ENCODE measurements at places on chromosomes 2 and 18.

- no peak for DNase-seq
Observed at GRCh38 chr18:13572148-13572547, 154.2 kb downstream of the FAM210A start.

DNA sequence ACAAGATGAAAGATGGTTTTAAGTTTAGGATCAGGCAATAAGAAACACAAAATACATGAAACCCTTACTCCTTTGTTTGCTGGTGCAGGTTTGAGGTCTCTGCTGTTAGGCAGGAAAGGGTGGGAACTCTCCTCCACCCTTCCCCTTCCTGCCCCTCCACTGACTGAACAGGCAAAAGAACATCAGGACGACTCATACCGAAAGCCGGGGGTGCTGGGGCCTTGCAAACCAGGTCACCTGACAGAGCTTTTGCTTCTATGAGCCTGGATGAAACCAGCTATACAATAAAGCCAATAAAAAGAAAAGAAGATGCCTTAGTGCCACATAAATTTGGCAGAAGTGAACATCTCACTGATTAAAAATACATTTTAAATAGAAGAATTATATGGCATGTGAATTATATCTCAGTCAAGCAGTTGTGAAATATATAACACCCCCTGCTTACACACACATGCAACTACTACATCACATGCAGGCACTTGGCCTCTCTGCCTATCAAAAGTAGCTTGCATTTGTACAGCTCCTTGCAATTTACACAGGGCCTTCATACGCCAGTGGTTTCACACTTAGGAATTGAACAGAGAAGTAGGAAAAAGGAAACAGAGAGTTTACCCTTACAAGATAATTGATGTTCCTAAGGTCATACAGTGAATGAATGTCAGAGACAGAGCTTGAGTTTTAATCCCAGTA, 215.1 kb upstream of the TRIB2 start:
- peak; percentile 67 for DNase-seq

- no peak for DNase-seq
Observed at GRCh38 chr2:22890132-22890531, 494.8 kb upstream of the KLHL29 start.

DNA sequence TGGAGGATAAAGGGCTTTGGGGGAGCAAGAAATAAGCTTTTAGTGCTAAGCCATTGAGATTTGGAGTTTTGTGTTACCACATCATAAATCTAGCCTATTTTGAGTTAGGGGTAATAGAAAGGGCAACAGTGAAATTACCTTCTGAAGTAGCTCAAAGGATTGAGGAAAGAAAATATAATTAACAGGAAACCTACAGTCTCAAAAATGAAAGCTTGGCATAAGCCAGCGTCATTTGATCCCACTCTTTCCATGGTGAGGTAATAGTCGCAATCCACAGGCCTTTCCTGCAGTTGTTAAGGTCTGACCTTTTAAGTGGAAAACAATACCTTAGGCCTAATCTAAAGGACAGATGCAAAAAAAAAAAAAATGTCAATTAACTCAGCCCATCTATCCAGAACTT, 182.7 kb downstream of the UXS1 start:
- no peak for DNase-seq

GRCh38 chr2:176202491-176202890, 14.0 kb downstream of the HOXD1 start:
- no peak for DNase-seq

GRCh38 chr2:151525821-151526373, 116.2 kb downstream of the RIF1 start:
- peak; percentile 80 for DNase-seq

DNA sequence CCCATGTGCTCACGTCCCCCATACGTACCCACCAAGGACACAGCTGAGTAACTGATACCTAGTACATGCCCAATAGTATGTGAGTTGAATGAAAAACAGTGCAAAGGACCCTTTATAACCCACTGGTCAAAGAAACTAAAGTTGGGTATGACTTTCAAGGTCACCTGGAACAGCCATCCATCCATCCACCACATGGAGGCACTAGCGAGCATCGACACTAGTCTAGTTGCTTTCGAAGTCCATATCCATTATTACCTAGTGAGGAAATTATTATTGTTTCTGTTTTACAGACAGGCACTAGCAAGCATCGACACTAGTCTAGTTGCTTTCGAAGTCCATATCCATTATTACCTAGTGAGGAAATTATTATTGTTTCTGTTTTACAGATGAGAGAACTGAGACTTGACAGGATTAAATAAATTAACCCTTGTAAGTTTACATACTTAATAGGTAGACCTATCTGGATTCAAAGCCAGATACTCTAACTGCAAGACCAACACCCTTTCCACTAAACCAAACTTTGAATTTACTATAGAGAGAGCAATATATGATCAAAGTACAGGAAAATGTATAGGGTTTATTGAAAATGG, 233.7 kb downstream of the METTL4 start:
- DNase-seq = peak; percentile 52

GRCh38 chr2:182117196-182117595, 131.5 kb downstream of the PPP1R1C start:
- DNase-seq = no peak

GRCh38 chr18:52504589-52504988, 164.6 kb downstream of the DCC start:
- no peak for DNase-seq

- DNase-seq = no peak
Observed at GRCh38 chr2:70474256-70474848, 79.3 kb downstream of the TGFA start.

GRCh38 chr2:199950396-199950795, 4.9 kb downstream of the TYW5 start:
- no peak for DNase-seq

GRCh38 chr2:152367547-152368390, 32.8 kb downstream of the FMNL2 start:
- no peak for DNase-seq

DNA sequence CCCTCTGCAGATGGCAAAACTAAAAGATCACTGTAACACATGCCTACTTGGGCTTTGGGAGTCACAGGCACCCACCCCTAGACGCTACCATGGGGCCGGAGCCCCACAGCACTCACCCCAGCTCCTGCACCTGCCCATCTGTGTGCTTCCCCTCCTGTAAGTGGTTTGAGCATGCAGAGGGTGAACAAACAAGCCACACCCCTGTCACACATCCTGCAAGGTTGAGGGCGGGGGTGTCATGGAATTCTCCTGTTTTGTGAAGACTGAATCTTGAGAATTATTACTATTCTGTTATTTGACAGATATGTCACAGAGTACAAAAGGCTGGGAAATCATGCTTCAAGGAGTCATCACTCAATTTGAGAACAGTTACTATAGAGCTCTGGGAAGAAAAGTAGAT, 60.9 kb downstream of the RFTN2 start:
- DNase-seq = no peak

DNA sequence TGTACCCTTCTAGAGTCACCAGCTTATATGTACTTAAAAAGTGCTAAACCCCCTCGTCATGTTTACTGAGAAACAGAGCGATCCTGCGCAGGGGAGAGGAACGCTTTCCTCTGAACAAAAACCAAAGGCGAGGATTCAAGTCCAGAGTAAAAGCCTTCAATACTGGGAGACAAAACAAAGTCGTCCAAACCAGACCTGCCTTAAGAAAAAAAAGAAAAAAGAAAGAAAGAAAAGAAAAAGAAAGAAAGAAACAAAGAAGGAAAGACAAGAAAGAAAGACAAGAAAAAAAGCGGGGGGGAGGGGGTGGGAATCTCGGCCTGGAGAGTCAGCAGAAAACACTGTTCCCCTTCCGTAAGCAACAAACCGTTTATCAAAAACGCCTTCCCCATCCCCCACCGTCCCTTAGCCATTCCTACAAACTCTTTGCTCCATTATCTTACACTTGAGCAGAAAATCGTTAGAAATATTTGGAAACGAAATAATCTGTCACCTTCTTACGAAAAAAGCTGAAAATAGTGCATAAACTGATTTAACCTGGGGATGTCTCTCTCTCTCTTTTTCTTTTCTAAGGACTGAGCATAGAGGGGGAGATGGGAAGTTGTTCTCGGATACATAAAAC, 3.3 kb downstream of the PTGR3 start:
- DNase-seq = no peak

GRCh38 chr2:109669731-109670130, 55.6 kb downstream of the SOWAHC start:
- DNase-seq = no peak

- no peak for DNase-seq
Observed at GRCh38 chr2:128682266-128682665, 363.6 kb upstream of the HS6ST1 start.

DNA sequence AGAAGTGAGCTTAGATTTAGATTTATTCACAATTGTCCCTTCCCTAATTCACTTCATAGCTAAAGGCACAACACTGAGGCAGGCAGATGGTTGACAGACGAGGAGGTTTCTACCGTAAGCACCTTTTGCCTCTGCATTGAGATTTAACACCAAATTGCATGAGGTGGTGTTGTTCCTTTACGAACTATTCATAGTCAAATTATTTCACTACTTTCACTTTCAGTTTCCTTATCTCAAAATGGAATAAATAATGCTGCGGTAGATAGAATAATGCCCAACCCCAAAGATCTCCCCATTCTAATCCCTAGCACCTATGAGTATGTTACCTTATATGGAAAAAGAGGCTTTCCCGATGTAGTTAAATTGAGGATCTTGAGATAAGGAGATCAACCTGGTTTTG, 58.9 kb upstream of the LINC00305 start:
- no peak for DNase-seq

GRCh38 chr2:232235716-232236115, 142.8 kb upstream of the ALPP start:
- no peak for DNase-seq

DNA sequence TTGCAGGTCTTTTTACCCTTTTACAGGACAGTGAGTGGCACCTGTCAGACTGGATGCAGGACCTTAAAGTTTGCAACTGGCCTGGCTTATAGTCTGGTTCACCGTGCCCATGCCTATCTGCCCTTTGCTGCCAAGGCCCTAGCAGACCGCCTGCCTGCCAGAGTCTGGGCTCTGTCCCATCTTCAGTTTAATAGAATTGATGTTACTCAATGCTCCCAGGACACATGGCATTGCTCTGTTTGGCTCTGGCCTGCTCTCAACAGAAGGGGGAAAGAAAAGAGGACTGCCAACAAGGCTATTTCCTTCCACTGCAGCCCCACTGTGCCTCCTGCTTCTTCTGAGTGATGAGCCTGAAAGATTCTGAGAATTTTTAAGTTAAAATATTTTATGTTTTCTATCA, 25.6 kb upstream of the TMEM178A start:
- no peak for DNase-seq

DNA sequence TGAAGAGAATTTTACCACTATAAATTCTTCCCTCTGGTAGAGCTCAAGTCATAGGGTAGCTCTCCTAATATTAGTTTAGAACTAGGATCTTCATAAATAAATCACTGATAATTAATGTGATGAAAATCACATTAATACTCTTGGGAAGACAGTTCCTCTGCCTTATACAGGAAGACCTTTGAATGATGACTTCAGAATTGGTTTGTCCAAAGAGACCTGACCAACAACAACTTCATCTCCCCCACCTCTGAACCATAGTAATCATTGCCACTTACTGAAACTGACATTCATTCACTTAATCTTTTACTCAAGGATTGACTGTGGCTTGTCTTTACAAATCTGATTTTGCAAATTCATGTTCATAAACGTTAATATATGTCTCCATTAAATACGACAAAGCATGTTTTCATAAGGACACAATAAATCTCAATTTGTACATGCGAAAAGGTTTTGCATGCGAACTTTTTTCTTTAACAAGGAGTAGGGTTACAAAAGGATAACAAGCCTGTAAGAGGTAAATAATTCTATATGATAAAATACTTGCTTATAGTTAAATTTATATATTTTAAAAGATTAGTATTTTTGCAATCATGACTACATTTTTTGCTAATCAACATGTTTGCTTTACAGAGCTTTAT, 61.4 kb downstream of the LRP1B start:
- DNase-seq = no peak

DNA sequence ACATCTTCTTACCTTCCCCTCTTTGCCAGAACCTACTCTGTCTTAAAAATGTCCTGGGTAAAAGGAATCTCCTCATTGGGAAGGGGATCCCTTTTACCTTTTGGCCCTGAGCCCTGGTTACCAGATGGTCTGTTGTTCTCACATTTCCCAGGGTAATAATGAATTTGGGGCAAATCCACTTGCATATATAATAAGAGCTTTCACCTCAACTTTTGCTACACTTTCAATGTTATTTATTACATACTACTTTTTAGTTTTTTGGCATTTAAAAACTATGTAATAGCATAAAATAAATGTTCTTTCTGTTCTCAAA, 15.0 kb downstream of the CERS6 start:
- no peak for DNase-seq

- DNase-seq = no peak
Observed at GRCh38 chr2:111139637-111140317, 19.1 kb downstream of the BCL2L11 start.

- DNase-seq = no peak
Observed at GRCh38 chr2:203928849-203929248, 7.7 kb upstream of the ICOS start.

DNA sequence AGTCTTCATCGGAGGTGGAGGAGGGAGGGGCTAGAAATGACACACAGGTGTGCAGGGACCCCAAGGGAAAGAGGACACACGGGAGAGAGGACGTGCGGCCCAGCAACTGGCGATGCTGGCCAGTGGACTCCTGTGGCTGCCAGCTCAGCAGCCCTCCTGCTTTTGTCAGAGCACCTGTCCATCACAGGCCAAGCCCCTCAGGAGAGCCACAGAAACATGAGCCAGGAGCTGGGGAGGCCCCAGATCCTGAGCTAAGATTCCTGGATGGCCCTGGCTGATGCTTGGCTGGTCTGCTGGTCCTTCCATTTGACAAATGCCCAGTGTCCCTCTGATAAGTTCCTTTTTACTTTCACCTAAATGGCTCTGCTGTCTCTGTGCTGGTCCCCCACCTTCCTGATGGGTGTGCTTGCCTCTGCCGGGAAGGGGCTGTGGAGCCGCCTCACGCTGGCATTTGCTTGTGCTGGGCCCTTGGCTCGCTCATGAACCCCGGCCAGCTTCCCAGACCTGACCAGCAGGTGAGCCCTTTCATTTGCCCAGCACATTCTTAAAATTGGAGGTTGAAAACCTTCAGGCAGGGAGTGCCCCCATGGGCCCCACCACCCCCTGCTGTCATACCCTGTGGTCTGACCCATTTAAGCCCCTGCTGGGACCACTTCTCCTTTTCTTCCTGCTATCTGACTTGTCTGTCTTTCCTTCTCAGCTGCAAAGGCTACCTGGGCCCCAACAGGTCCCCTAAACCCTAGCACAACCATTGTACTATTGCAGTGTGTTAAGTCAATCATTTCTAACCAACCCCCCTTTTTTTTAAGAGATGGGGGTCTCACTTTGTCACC, 37.3 kb downstream of the CYP27C1 start:
- DNase-seq = no peak

GRCh38 chr2:58215429-58215828, 25.7 kb downstream of the FANCL start:
- DNase-seq = no peak

DNA sequence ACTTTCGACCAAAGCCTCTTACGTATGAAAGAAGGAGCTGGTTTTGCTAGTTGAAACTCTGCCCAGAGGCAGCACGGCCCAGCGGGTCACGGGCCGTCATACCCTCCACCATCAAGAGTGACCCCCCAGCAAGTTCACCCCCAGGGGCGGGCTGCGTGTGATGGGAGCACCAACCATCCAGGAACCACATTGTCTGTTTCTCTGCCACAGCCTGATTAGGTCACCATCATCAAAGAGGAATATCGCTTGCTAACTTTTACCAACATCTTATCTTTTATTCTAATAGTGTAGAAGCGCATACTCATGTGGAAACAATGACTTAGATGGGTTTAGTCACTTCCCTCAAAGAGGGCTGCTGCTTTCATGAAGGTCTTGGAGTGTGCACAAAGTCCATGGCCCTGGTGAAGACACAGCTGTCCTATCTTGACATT, 116.6 kb upstream of the SMIM21 start:
- DNase-seq = no peak

Measured in B cell (primary cell).